ENCODE measurements at places on chromosomes 5 and 9.

DNA sequence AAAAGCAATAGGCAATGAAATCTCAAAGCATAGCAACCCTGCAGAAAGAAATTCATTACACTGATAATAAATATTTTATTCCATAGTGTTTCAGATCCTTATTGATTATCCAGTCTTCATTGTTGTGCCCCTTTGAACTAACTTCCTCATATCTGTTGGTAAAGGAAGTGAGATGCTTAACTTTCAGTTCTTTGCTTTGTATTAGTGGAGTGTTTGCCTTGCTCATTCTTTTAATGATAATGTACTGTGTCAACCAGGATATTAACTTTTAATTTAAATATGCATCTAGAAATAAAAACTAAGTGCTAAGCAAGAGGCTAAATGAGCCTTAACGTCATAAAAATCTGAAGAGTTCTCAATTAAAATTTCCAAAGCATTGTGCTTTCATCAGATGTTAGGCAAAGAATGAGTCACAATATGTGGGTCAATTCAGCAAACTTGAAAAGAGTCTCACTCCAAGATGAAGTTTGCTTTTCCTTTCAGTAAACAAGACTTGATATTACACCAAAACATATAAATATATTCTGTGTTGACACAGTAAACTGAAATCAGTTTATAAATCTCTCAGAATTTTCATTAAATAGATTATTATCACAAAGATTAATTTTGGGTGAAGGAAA is 105.9 kb downstream of the GIN1 start:
- no peak for DNase-seq

DNA sequence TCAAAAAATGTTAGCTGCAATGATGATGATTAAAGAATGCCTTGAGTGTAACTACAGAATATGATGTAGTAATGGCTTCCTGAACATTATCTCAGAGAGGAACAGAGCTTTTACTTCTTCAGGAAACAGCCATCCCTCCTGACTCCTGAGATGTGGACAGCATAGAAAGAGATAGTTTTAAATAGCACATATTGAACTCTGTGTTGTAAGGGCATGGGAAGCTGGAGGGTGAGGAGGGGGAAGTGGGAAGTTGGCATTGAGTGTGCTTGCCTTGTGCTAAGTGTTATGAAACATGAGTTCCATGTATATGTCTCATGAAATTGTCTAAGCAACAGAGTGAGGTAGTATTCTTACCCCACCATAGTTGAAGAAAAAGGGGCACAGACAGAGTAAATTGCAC is 161.5 kb upstream of the SLC28A3 start:
- DNase-seq = no peak

- DNase-seq = peak; percentile 71
Observed at GRCh38 chr5:134101686-134102439, 12.6 kb upstream of the TCF7 start.

DNA sequence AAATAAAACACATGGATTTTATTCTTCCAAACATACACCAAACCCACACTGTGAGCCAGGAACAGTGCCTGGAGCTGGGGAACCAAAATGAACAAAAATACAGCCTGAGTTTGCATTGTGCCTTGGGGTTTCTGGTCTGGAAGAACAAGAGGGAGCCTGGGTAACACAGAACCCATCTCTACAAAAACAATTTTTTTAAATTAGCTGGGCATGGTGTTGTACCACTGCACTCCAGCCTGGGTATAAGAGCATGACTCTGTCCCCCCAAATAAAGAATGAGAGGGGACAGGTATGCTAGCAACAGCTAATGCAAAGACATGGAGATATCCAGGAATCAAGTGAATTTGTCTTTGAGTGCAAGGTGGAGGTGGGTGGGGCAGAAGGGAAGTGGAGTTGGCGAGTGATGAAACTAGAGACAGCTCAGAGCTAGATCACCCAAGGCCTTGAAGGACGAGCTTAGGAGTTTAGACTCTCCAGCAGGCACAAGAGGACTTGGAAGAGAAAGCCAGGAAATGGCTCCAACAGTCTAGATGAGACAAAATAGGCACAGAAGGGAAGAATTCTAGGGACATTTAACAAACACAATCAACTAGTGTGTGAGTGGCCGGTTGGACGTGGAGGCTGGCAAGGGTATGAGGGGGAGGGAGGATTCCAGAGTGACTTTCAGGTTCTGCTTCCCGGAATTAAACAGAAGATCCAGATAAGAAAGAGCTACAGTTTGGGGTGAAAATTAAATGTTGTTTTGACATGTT is 47.4 kb downstream of the FNBP1 start:
- no peak for DNase-seq

DNA sequence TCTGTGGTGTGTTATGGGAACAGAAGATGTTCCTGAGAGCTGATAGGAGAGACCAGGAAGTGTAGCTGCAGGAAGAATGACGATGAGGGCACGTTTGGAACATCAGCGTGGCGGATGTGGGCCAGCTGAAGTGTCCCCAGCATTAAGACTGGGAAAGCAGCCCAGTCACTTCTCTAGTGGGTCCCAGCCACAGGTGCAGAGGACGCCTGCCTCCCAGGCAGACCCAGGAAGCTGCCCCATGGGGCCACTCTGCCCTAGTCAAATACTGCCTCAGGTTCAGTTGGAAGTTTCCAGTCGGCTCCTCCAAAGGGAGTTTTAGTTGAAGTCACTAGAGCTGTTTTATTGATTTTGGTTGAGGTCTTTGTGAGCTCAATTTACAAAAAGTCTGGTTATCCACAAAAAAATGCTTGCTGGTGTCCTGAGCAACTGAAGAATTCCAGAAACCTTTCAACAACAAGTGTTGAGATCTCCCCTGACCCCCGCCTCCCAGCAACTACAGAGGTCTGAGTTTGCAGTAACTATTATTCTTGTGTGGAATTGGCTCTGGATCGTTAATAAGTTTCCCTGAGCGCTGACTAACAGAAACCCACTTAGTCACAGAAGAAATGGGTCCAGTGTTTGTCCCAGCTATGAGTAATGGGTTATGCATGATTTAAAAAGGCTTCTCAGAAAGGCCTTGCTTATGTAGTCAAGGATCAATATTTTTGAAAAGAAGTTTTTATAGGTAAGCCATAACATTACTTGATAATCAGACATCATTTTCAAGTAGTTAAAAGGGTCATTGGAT is 294.1 kb downstream of the FANCC start:
- DNase-seq = no peak

GRCh38 chr9:4689687-4690104 is 10.3 kb downstream of the CDC37L1 start:
- DNase-seq = no peak

- DNase-seq = no peak
Observed at GRCh38 chr9:130129432-130130061, 42.7 kb upstream of the NCS1 start.

DNA sequence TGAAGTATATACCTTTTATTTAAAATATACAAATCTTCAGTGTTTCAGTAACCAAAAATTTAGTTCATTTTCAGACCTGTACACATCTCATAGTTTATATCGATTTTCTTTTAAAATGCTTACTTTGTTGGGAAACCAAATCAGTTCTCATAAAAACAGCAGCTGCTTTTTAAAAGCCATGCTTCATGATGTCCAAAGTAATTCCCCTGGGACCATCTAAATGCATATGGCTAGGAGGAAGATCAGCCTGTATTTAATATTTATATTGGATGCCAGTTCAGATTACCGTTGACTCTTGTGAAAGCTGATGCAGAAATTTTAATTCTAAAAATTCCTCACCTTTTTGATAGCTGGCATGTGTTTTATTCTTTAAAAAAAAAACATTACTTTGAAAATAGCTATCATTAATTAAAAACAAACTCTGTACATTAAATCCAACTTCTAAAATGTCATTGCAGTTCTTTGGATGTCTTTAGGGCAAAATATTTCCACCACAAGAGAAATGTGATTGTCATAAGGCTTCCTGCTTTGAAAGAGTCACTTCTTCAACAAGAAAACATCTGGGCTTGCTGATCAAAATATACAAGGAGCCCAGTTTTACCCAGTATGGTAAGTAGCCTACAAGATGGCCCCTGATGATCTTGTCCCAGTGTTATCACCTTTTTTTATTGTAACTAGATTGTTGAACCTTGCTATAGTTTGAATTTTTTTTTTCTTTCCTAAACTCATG is 1242.9 kb upstream of the CDH6 start:
- DNase-seq = no peak

- no peak for DNase-seq
Observed at GRCh38 chr5:125657936-125658335, 765.3 kb upstream of the GRAMD2B start.

DNA sequence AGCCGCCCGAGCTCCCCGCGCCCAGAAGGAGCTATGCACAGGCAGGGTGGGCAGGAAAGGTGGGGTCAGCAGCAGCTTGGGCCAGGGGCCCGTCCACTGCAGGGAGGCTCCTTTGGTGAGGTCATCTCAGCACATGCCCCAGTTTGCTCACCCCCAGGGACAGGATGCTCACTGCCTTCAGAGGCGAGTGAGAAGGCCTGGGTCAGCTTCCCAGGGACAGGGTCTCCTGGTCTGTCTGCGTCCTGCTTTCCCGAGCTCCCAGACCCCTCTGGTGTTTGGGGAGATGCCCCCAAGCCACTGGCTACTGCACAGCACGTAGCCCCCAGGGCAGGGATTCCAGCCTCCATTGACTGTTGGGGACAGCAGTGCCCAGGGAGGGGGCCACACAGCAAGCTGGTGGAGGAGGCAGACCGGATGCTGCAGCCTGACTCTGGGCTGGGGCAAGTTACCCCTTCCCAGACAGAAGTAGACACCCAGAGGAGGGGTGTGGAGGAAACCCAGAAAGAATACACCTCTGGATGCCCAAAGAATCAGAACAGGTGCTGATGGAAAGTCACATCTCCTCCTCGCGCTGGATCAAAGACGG is 581 bp upstream of the SARDH start:
- no peak for DNase-seq

- no peak for DNase-seq
Observed at GRCh38 chr5:52657247-52657645, 130.5 kb upstream of the ITGA1 start.

- DNase-seq = no peak
Observed at GRCh38 chr9:36865731-36866635, 168.1 kb downstream of the PAX5 start.

GRCh38 chr9:35748858-35749514 is at the start of the genes GBA2 and RGP1:
Gene GBA2, minus strand, starts transcription at chr9:35749228. Its CDS starts 524 bp downstream, at chr9:35748704.
Gene RGP1, plus strand, starts transcription at chr9:35749287. Its CDS starts 469 bp downstream, at chr9:35749756.
- no peak for DNase-seq

DNA sequence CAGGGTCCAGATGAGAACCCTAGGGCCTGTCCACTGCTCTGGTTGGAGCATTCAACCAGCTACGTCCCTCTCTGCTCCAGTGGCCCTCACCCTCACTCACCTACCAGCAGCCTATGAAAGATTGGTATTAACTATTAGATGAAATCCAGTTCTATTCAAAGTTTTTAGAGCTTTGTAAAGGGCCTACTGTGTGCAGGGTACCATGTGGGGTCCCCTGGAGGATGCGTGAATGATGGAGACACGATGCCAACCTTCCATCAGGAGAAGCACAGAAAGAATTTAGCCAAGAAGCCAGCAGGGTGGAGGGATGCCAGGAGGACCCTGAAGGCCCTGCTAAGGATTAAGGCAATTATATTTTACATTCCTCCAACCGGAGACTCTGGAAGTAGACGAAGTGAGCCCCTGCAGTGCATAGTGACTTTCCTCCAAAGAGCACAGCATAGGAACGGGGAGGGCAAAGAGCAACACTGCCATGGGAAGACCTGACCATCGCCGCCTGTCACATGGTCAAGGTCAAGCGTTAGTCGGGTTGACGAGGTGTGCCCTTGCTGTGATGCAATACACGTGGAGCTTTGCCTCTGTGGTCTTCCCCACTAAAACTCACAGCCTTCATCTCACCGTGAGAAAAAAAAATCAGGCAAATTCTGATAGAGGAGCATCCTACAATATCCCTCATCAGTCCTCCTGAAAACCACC is 22.8 kb upstream of the ANKRD33B start:
- no peak for DNase-seq

All from activated CD4-positive, alpha-beta T cell treated with anti-CD3 and anti-CD28 coated beads for 24 hours (primary cell).